Stimulated activated CD4-positive, alpha-beta T cell treated with anti-CD3 and anti-CD28 coated beads, Interleukin-4, amount 100 ng/mL, for 4 hours (primary cell): ENCODE measurements at places on chromosomes 11 and 22.

DNA sequence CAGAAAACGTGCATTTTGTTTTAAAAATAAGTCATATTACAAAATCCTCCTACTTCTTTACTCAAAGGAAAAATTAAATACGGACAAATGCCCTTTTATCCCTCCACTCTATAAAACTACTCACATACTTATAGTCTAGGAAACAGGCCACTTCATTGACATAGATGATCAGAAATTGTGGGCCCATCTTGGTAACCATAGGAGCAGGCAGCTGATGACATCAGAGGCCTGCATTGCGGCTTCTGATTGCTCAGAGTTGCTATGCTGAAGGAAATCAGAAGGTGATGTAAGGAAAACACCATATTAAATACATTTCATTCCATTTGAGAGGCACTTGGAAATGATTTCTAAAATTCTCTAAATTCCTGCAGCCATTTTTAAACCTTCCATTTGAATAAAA, 27.0 kb downstream of the FAM76B start:
- no peak for DNase-seq

DNA sequence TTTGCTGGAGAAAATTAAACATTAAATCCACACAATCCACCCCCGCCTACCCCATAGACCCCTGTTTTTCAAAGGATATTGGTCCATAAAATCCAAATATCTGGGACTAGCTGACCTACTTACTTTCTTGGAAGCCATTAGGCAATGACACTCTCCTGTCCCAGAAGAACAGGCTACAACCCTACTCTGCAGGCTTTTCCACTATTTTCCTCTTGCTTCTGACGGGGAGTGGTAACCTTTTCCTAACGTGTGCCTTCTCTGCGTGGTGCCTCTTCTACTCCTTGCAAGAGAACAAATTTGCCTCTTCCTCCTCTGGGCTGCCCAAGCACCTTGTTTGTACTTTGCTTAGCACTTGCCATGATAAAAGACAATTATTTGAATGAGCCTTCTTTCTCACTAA, 51.6 kb downstream of the UBASH3B start:
- no peak for DNase-seq

DNA sequence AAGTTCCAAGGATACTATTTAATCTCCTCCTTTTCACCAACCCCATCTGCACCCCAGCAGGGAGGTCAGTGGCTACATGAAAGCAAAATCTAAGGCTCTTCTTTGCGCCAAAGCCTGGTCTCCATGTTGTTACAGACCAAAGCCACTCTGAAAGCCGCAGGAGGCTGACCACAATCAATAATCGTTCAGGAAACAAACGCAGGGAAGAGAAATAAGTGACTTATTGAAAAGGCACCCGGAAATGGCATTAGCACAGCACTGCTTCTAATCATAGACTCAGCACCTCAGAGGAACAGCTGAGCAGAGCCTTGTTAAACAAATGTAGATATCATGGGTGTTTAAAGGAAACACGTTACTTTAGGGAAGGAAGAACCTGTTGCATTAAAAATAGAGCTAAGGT, 183.9 kb downstream of the KIRREL3 start:
- no peak for DNase-seq

DNA sequence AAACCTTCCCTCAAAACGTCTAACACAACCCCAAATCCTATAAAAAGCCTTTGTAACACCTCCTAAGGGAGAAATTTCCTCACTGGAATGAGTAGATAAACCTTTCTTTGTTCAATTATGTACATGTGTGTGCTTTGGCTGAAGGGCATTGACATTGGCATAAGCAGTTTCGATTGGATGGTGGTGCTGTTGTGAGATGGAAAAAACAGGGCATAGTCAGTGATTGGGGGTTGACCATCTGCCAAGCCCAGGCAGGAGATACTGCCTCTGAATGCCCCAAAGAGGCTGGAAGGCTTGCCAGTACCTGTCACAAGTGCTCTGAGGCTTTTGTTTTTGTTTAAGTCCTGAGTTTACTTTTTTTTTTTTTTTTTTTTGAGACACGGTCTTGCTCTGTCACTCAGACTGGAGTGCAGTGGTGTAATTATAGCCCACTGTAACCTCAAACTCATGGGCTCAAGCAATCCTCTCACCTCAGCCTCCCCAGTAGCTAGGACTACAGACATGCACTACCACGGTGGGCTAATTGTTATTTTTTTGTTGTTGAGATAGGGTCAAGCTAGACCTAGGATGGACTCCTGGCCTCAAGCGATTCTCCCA, 1.2 kb upstream of the CCDC117 start:
- DNase-seq: no peak

- no peak for DNase-seq
Measured at GRCh38 chr11:75547617-75548058, 14.4 kb upstream of the SERPINH1 start.

GRCh38 chr22:46462726-46463371, 74.6 kb downstream of the CELSR1 start:
- no peak for DNase-seq

DNA sequence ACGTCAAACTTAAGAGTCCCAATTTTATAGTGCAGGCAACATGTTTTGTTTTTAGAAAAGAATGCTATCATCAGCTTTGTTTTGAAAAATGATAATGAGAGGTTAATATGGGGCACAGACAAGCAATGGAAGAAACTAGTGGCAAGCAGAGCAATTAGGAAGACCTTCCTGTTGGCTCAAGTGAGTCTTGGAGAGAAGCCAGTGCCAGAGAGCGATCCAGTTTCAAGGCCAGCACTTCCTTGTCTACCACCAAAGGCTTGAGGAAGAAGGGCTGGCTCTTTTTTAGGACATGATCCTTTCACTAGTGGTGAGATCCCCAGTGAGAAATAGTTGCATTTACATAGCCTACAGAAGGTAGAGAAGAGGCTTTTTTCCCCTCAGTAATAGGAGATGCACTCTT, 1340.7 kb downstream of the LRRC4C start:
- no peak for DNase-seq

DNA sequence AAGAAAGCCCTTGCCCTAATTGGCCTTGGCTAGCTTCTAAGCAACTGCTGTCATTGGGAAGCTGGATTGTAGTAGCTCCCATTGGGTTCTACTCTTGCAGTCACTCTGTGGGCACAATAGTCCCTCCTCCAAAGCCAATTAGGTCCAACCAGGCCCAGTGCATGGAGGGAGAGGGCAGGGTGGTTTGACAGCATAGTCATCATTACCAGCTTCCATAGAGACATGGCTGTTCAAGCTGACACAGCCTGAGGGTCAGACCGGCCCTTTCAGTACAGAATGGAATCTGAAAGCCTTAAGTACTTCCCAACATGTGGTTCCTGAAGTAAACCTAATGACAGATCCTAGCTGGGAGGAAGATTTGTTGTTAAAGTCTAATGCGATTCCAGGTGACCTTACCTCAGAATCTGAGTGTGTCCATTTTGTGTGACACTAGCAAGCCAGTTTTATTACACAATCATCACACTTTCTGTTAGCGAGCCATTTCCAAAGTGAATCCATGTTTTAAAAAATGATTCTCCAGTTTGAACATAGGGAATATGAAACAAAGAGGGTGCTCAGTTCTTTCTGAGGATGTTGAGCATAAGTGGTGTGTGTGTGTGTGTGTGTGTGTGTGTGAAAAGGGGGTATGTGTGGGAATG, 6.9 kb downstream of the PLET1 start:
- DNase-seq: no peak

- DNase-seq: no peak
Measured at GRCh38 chr22:37870273-37870672, 21.1 kb downstream of the EIF3L start.

DNA sequence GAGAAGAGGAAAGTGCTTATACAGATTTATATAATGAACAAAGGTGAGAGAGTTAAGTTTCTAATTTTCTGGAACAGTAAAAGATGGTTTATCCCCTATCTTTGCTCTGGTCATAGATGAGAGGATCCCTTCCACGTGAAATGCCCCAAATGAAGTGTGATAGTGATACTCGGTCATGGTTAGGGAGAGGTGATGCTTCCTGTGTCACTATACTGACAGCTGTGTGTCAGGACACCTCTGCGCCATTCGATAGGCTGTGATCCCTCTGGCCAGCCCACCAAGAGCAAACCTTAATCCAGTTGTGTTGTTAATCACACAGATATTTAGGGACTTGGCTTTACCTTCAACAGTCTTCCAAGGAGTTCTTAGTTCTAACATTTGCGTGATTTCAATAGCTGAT, 57.7 kb downstream of the NCAM1 start:
- no peak for DNase-seq

DNA sequence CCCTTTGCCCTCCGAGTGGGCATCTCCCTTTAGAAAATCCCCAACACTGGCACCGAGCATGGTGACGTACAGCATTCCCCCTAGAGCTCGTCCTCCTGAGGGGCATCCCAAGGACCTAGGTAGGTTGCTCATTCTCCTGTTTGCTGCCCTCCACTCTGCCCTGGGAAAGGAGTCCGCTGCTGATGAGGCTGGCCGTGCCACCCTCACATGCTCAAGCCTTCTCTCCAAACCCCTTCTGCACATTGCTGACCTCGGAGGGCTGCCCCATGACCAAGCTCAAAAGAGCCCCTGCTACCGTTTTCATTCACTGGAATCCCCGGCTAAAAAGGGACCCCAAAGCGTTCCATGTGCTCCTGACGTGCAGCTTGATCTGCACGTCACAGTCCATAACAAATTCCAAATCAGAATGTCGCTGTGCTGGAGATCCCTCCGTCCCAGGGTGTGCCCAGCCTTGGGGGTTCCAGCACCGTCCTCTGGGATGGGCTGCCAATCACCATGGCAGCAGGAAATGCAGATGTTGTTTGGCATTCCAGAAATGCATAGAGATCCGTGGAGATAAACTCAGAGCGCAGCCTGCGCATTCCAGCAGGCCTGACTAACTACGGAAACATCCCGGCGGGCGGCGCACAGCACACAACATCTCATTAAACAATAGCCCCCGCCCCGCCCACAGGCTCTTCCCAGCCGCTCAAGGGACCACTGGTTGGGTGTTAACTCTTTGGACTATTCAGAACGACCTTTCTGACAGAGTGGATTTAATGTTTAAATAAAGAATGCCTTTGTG, 26.3 kb upstream of the GNB1L start:
- DNase-seq: no peak

DNA sequence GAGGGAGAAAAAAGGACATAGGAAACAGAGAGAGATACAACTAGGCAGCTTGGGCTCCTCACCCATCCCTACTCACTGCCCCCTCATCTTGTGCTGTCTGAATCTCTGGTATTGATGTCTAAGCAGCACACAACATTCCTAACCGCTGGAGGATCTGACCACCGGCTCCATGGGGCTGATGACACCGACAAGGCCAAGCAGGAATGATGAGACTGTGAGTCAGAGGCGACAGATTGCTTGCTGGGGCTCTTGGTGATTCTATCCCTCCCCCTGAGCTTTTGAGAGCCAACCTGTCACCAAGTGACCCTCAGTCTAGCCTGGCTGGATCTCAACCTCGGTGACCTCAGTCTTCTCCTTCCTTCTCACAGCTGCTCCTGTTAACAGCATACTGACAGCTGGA, 13.8 kb downstream of the PAMR1 start:
- no peak for DNase-seq

GRCh38 chr11:79727221-79727620, 286.4 kb upstream of the TENM4 start:
- DNase-seq: no peak

GRCh38 chr11:29562183-29562582, 454.6 kb downstream of the KCNA4 start:
- no peak for DNase-seq

GRCh38 chr11:78209478-78209877, 20.8 kb downstream of the USP35 start:
- DNase-seq: no peak

DNA sequence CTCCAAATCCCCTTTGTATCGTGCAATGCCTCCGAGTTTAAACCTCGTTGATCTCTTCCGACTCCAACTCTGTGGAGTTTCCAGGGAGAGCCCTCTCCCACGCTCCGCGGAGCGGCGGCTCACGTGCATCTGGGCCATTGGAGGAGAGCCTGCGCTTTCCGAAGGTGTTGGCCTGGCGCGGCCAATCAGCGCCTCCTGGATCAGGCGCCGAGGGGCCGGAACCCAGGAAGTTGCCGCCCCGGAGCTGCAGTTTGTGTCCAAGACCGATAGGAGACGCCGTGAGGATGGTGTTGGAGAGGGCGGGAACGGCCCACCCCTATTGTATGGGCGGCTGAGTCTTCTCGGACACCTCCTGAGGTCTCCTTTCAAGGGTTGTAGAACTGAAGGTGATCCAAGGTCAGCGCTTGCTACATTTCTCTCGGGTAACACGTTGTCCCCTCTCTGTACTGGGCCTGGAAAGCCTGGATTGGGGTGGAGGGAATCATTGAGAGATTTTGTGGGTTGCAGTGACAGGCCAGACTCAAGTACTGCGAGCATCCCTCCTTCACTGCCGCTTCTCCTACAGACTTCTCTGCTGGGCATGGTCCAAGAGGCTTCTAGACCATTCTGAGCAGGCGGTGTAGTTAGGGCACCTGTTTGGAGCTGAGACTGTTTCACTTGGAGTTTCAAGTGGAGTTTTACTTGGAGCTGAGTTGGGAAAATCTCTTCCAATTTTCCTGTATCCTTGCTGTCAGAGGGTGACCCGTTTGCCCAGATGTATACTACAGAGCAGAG, 1.7 kb downstream of the ADAMTS15 start:
- no peak for DNase-seq

GRCh38 chr22:36470162-36470993, 11.1 kb downstream of the TXN2 start:
- DNase-seq: peak; percentile 82

DNA sequence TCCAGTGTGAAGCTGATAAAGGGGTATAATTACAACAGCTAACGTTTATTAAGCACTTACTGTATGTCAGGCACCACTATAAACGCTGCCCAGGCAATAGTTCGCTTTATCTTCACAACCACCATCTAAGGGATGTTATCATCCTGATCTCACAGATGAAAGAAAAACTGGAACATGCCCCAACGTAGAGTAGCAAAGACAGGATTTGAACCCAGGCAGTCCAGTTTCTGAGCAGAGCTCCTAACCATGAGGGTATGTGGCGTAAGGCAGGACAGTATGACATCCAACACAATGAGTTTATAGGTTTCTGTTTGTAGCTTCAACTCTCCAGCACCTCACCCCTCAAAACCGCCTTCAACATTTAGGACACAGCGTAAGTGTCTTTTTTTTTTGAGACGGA, 59.5 kb downstream of the AHNAK start:
- DNase-seq: no peak

GRCh38 chr11:63916837-63917691, at the start of gene RCOR2:
Gene RCOR2 (minus strand): TSS chr11:63917164. CDS start chr11:63916456, 708 bp downstream.
- peak; percentile 62 for DNase-seq

- DNase-seq: no peak
Measured at GRCh38 chr22:31790240-31790639, 36.4 kb downstream of the DEPDC5 start.
